H9 (cell line): ENCODE measurements at places on chromosomes 4 and X.

- DNase-seq: no peak
Observed at GRCh38 chrX:78945186-78945912, at the start of gene P2RY10. TSS of gene P2RY10 (plus strand) at chrX:78945391. CDS start at chrX:78960521, 15,130 bp downstream.

DNA sequence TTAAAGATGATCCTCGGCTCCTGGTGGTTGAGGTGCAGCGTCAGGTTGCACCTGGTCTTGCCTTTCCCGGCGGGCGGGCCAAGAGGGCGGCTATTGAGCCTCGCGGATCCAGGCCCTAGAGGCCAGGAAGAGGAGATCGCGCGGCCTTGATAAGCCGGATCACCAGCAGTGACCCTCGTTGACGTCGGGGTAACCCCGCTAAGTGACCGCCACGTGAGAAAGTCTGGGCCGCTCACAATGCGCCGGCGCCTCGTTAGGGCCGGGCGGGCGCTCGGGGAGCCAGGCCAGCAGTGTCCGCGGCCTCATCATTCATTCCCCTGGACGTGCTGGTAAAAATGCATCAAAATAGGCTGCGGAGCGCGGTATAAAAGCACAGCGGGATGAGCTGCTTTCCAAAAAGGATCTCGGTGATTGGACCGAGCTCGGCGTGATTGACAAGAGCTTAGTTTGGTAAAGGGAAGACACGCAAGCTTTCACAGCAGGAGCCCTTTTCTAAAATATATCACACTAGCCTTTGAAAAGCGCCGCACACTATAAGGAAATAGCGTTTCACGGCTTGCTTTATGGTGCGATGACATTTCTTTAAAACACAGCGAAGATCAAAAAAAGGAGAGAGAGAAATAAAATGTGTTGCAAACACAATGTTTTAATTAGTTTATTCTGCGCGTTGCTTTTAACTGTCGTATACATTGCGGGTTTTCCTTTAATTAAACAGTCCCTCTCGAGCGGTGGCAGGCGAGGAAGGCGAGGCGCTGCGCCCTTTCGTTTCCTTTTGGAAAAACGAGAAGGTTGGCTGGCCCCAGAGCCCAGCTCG is 15.9 kb upstream of the ZIC3 start:
- peak; percentile 57 for DNase-seq

DNA sequence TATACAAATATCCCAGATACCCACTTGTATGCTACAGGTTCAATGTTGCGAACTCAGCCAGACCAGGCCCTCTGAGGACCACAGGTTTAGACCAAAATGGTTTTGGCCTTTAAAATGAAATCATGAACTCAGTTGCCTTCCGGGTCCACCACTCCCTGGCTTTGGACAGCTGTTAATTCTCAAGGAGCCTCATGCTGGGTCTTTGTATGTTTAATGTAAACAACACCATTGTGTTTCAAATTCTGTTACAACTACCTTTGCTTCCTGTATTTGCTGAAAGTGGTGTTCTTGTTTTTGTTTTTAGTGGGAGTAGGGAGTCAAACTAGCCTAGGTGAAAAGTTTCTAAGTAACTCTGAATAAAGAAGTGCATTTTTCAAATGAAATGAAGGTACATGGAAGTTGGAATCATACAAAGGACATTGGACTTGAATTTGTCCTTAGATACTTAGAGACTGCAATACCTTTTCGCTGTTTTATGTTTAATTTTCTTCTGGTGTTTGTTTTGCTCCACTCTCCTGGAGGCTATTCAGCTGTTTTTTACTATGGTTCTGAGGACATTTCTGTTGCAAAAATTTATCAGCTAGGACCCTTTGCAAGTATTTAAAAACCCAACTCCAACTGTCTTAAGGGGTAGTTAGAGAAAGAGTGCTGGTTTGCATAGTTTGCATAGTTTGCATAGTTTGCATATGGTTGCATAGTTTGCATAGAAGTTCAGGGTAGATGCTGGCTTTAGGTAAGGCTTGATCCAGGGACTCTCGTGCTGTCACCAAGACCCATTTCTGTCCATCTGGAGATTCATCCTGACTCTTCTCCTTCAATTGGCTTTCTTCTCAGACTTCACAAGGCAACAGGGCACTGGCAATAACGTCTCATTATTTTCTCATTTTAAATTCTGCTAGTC is 70.1 kb downstream of the MID1IP1 start:
- peak; percentile 64 for DNase-seq

- no peak for DNase-seq
Observed at GRCh38 chr4:144547678-144548298, 98.2 kb upstream of the HHIP start.

- DNase-seq: no peak
Observed at GRCh38 chr4:90403781-90404180, 276.6 kb downstream of the CCSER1 start.

DNA sequence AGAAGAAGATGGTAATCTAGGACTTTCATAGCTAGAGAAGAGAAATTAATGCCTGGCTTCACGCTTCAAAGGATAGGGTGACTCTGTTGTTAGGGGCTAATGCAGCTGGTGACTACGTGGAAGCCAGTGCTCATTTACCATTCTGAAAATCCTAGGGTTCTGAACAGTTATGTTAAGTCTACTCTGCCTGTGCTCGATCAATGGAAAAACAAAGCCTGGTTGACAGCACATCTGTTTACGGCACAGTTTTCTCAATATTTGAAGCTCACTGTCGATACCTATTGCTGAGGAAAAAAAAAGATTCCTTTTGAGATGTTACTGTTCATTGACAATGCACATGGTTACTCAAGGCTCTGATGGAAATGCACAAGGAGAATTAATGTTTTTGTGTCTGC is 182.6 kb upstream of the NUDT6 start:
- no peak for DNase-seq

DNA sequence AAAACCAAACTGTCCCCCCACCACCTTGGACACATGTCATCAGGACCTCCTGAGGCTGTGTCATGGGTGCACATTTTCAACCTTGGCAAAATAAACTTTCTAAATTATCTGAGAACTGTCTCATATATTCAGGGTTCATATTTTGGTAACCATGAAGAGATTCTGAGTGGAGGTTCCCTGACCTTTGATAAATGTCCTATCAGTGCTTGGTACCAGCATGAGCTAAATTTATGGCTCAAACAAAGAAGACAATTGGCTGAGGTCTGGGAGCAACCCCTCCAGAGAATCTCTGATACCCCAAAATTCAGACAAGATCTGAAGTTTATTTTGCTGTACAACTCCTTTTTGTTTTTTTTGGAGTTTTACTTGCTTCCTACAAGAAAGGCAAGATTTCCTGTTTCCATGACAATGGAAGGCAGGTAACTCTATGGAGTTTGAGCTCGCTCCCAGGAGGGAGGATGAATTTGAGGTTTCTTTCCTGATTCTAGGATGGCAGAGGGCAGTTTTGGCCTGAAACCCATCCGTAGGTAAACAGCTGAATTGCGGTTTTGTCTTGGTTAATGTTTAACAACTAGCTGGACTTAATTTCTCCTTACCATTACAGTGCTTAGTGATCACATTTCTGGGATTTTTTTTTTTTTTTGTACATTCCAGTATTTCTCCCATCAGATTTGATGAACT is 14.5 kb downstream of the UGT2B15 start:
- no peak for DNase-seq

GRCh38 chr4:183445097-183445428 is 627 bp downstream of the CDKN2AIP start:
- DNase-seq: no peak

DNA sequence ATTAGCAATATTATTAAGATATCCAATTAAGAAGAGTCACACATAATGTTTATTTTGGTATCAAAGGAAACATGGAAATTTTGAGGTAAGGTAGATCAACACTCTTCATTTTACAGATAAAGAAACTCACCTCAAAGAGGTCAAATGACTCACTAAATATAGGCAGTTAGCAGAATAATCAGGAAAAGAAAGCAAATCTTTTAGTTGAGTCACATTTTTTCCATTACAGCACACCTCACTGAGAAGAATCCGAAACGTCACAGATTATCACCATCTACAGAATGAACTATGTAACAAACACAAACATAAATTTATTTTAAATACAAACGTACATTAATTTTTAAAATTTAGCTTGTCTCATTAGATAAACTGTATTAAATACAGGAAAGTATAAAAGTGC is 70.1 kb downstream of the TMEM47 start:
- no peak for DNase-seq

DNA sequence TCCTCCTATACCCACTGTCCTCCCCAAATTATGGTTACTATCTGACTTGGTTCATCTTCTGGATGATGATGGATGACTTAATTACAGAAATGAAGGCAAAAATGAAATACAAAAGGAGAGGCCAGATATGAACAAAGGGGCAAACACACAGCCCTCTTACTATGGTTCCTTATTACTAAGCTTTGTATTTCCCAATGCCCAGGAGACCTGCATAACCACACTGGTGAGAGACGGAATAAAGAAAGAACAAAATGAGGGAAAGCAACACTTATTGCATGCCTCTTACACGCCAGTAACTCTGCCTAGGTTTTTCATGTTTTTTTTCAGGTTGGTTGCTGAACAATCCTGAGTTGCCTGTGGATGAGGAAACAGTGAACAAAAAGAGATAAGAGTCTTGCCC is 120.5 kb downstream of the SLC10A7 start:
- DNase-seq: no peak

- DNase-seq: no peak
Observed at GRCh38 chr4:99300934-99301333, 10.1 kb upstream of the ADH1A start.

GRCh38 chr4:181962321-181962720 is 280.9 kb upstream of the TENM3 start:
- no peak for DNase-seq
